Large intestine (tissue), 12 donors: ENCODE measurements at places on chromosomes 2 and 18. TPM values are rescaled to one million over a fixed set of nuclear protein-coding genes. Genes with fewer than 3 reads are reported as not detected.
A peak's percentile ranks its signal among the peaks of the same experiment; 100 is the strongest.

DNA sequence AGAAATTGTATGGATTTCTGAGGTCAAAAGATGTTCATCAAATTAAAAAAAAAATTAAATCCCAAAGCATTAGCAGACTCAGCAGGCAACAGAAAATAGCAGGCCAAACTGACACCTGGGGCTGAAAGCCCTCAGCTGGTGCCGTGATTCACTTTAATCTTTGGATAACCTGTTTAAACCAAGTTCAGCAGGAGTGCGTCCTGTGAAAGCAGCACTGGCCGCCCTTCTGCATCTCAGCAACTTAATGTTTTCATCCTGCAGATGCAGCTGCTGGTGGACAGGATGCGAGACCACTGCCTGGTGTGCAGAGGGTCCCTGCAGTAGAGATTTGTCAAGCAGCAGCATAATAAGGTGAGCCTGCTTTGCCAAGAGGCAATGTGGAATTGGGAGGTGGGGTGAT lies 41.2 kb downstream of the CCDC68 start:
- H3K4me1 ChIP-seq = no peaks in the 10 kb centered on the region
- H3K27ac ChIP-seq = no peak overlapping the region
- DNase-seq = no peak
- no peak overlapping the region for H3K4me3 ChIP-seq

DNA sequence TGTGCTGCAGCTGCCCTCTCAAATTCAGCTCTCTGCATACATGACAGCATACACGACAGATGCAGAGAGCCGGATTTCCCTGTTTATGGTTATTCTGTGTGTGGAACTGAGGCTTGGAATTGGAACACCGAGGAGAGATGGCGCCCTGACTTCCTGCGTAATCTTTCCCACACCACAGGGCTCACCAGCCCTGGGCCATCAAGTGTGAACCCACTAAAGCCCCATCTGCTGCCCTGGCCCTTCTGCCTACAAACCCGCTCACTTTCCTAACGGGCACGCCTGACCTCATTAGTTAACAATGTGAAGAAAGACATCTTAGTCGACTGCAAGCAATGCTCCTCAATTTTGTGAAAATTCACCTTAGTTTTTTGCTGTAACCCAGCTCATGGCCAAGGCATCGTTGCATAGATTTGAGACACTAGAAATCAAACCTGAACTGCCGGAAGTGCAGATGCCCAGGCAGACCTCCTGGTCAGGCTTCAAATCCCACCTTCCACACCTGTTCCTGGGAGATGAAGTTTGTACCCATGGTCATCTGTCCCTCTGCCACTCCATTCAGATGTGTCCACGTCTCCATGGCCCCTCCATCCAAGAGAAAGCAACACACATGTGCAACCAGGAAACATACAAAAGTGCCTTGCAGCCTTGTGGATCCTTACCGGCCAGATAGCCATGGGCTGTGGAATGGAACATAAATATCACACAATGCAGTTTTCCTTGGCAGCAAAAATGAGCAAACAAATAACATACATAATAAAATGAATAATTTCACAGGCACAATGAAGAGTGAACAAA lies 5.0 kb upstream of the CIDEA start:
- H3K4me3 ChIP-seq = no peak overlapping the region
- H3K36me3 ChIP-seq = no peaks in the 10 kb centered on the region
- no peak for DNase-seq

Gene ACVR1
- polyA plus RNA-seq = 20.9 TPM

DNA sequence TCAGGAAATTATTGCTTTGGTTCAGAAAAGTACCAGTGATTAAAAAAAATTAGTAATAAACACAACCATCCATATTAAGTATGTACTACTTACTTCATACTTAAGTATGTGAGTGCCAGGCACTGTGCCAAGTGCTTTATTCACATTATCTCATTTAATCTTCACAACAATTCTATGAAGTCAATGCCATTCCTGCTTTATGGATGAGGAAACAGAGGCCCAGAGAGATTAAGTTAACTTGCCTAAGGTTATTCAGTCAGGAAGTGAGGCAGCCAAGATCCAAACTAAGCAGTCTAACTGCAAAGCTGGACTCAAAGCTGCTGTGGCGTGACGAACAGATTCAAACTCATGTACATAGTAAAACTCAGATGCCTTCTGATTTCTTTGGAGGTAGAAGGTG lies 22.3 kb downstream of the DTNB start:
- H3K27ac ChIP-seq = no peak overlapping the region
- H3K36me3 ChIP-seq = no peaks in the 10 kb centered on the region
- H3K4me1 ChIP-seq = no peaks in the 10 kb centered on the region
- H3K4me3 ChIP-seq = no peak overlapping the region

Gene UGT1A5
- 0.15 TPM for polyA plus RNA-seq

GRCh38 chr2:142957144-142957543 lies 79.7 kb downstream of the KYNU start:
- H3K4me1 ChIP-seq = peaks cover 2% of the 10 kb centered on the region
- H3K36me3 ChIP-seq = no peaks in the 10 kb centered on the region
- DNase-seq = no peak
- no peak overlapping the region for H3K27ac ChIP-seq
- H3K4me3 ChIP-seq = no peak overlapping the region

GRCh38 chr18:42545825-42546224 lies 569.7 kb downstream of the RIT2 start:
- H3K4me1 ChIP-seq = no peaks in the 10 kb centered on the region
- H3K36me3 ChIP-seq = no peaks in the 10 kb centered on the region
- H3K27ac ChIP-seq = no peak overlapping the region

Gene RFTN2
- 4.5 TPM for polyA plus RNA-seq

DNA sequence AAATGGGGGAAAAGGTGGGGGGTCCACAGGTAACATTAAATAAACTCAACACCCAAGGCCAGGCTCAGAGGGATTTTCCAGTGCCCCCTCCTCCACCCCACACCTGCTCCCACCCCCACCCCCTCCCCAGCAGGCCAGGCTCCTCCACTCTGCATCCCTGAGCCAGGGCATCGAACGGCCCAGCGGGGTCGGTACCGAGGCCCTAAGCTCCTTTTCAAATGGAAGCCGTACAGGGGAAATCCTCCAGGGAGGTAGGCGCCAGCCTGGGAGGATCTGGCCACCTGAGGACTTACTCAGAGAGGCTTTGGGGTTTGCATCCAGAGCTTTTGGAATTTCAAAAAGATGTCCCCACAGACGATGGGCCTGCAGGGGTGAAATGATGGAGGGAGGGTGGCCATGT lies 46.5 kb downstream of the ZFP36L2 start:
- no peaks in the 10 kb centered on the region for H3K27me3 ChIP-seq
- H3K4me3 ChIP-seq = no peak overlapping the region
- DNase-seq = no peak
- peaks cover 33% of the 10 kb centered on the region for H3K4me1 ChIP-seq
- no peaks in the 10 kb centered on the region for H3K36me3 ChIP-seq

- no peak overlapping the region for H3K4me3 ChIP-seq
- H3K4me1 ChIP-seq = no peaks in the 10 kb centered on the region
- no peaks in the 10 kb centered on the region for H3K27me3 ChIP-seq
Observed at GRCh38 chr2:35503311-35503710, 852.3 kb upstream of the CRIM1 start.

Gene MTCL1
- polyA plus RNA-seq = 24.0 TPM

Gene CPO
- polyA plus RNA-seq = 0.31 TPM

Gene TMEM200C
- polyA plus RNA-seq = 0.52 TPM

Gene AQP12B
- polyA plus RNA-seq = 10.6 TPM

DNA sequence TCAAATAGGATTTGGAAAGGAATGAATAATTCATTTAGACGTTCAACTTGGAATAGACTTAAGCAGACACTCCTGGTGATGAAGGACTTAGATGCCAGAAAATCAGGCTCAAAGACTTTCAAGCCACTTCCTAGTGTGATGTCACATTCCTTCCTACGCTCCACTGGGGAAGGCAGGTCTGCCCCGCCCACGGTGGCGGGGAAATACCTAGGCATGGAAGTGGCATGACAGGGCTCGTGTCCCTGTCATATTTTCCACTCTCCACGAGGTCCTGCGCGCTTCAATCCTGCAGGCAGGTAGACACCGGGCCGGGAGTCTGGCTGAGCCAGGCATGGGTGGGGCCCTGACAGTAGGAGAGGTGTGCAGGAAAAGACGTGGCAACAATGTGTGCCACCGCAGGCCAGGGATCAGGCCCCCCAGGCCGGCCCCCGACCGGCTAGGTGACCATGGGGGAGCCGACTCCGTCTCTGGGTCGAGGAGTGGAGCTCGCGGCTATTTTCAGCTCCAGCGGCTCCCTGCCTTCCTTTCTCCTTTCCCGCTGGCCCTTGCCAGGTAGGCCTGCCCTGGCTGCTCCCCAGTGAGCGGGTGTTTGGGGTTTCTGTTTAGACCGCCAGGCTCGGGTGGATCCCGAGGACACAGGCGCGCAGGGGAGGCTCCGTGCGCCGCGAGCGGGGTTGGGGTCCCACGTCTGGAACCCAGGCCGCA lies at the start of gene IL1RL2:
Gene IL1RL2 (plus strand): TSS at position 233 of the 705 bp plus-strand sequence. CDS start 845 bp downstream, outside the sequence.
- peaks cover 28% of the 10 kb centered on the region for H3K27me3 ChIP-seq
- no peaks in the 10 kb centered on the region for H3K36me3 ChIP-seq
- peak within 1 kb of the TSS; percentile 44 for H3K4me3 ChIP-seq
- peaks cover 7% of the 10 kb centered on the region for H3K4me1 ChIP-seq
- no peak within 1 kb of the TSS for H3K27ac ChIP-seq

- H3K4me1 ChIP-seq = peaks cover 7% of the 10 kb centered on the region
- DNase-seq = no peak
- no peak overlapping the region for H3K4me3 ChIP-seq
- H3K27ac ChIP-seq = no peak overlapping the region
- peaks cover 2% of the 10 kb centered on the region for H3K27me3 ChIP-seq
Observed at GRCh38 chr2:25669520-25669919, 3.9 kb downstream of the DTNB start.

DNA sequence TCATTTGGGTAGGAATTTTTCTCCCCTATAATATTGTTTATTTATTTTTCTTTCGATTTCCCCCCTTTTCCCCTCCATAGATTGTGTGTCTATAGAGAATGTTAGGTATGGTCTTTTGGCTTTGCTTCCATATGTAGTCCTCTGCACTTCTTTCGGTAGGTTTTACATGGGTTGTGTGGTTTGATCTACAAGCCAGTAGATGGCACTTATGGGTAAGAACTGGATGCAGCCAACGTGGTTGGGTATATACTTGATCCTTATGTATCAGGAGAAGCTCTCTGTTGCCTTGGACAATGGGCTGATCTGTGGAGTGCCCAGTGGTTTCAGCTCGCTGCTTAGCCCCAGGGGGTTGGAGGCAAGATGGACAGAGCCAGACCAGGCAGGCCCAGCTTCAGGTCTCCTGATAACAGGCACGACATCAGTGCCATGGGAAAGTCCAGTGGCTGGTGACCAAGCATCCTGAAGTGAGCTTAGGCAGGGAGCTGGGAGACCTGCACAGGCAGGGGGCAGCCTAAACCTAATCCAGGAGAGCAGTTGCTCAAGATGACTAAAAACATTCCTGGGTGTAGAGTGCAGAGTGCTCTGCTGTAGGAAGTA lies 488.3 kb downstream of the CCDC85A start:
- H3K27ac ChIP-seq = no peak overlapping the region
- no peak for DNase-seq
- no peaks in the 10 kb centered on the region for H3K4me1 ChIP-seq
- H3K36me3 ChIP-seq = no peaks in the 10 kb centered on the region

DNA sequence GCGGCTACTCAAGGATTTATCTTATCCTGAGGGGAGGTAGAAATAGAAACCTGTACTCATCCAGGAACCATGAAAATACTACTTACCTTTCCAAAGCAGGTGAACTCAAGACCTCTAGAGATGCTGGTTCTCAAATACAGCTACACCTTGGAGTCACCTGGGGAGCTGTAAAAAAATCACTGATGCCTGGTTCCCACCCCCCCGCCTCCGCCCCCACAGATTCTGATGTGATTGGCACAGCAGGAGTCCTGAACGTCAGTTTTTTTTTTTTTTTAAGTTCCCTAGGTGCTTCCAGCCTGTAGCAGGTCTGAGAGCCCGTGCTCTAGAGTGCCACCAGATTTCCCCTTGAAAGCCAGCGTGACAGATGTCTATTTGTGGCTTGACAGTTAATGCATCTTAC lies 113.6 kb downstream of the MRO start:
- H3K4me1 ChIP-seq = no peaks in the 10 kb centered on the region
- no peak for DNase-seq
- no peaks in the 10 kb centered on the region for H3K36me3 ChIP-seq
- H3K27me3 ChIP-seq = no peaks in the 10 kb centered on the region
- H3K4me3 ChIP-seq = no peak overlapping the region
- H3K27ac ChIP-seq = no peak overlapping the region

DNA sequence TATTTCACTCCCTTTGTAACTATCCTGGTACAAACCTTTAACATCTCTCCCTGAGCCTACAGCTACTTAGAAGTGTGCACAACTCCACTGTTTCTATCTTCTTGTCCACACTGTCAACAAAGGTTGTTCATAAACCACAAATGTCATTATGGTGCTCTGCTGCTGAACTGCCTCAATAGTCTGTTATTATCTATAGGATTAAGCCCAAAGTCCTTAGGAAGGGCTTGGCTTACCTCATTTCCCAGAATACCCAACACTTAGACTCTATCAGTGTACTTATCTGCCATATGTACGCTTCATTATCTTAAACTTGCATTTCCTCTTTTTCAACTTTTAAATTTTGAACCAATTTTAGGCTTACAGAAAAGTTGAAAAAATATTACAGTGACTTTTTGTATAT lies 94.2 kb downstream of the HNMT start:
- H3K27ac ChIP-seq = no peak overlapping the region
- no peak overlapping the region for H3K4me3 ChIP-seq
- H3K36me3 ChIP-seq = no peaks in the 10 kb centered on the region
- no peaks in the 10 kb centered on the region for H3K4me1 ChIP-seq
- H3K27me3 ChIP-seq = no peaks in the 10 kb centered on the region

Gene TSHZ1
- 34.7 TPM for polyA plus RNA-seq

DNA sequence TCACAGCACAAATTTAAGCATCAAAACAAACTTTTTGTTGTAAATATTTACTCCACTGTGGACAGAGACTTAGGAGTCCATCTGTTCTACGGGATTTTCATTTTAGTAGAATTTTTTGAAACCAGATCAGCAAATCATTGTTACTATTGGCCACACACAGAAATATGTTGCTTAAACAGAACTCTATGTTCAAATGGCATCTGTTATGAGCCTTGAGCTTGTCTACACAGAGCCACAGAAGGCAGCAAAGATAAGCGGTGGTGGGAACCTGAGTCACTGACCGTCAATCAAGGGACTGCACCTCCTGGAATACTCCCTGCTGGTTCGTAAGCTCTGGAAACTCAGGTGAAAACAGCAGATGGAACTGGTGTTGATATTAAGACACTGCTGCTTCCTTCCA lies 156.8 kb downstream of the TMEM200C start:
- no peak for DNase-seq
- H3K36me3 ChIP-seq = no peaks in the 10 kb centered on the region
- H3K4me3 ChIP-seq = no peak overlapping the region
- no peak overlapping the region for H3K27ac ChIP-seq

DNA sequence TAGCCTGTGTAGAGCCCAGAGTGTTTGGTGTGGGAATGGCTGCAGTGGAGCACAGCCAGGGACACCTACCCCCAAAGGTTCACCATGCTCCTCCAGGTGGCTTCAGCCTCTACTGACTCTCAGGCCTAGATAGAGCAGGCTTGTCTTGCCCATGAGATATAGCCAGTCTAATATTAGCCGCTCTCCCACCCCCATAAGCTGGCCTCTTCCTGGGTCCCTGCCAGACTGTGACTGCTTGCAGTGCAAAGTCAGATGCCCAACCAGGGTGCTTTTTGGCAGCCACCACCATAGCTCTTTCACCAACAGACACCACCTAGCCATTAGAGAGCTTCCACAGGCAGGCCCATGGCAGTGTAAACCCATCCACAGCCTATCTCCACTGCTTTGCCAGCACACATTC lies 405.3 kb downstream of the MBD2 start:
- peaks cover 16% of the 10 kb centered on the region for H3K4me1 ChIP-seq
- peak overlapping the region; percentile 93 for H3K27ac ChIP-seq
- no peaks in the 10 kb centered on the region for H3K36me3 ChIP-seq
- DNase-seq = no peak

Gene TRIM43
- not detected for polyA plus RNA-seq

GRCh38 chr2:151182899-151183809 lies 78.5 kb downstream of the RBM43 start:
- no peak for DNase-seq
- no peaks in the 10 kb centered on the region for H3K27me3 ChIP-seq
- H3K27ac ChIP-seq = no peak overlapping the region
- H3K4me3 ChIP-seq = no peak overlapping the region
- no peaks in the 10 kb centered on the region for H3K4me1 ChIP-seq
